ENCODE measurements at places on chromosomes 13 and 19.

- no peak for DNase-seq
These were observed 190.3 kb downstream of the SLITRK1 start for GRCh38 chr13:83691966-83692365.

GRCh38 chr13:48853728-48854102 is 122.0 kb upstream of the FNDC3A start:
- DNase-seq: no peak

- DNase-seq: peak; percentile 90
These were observed 10.5 kb upstream of the B3GNT3 start for GRCh38 chr19:17784201-17785008.

GRCh38 chr19:57434386-57435061 is 601 bp upstream of the ZNF749 start:
- no peak for DNase-seq

GRCh38 chr13:95258619-95259194 is 42.5 kb downstream of the ABCC4 start:
- DNase-seq: no peak

GRCh38 chr19:33476151-33476707 is 45.4 kb downstream of the PEPD start:
- no peak for DNase-seq

DNA sequence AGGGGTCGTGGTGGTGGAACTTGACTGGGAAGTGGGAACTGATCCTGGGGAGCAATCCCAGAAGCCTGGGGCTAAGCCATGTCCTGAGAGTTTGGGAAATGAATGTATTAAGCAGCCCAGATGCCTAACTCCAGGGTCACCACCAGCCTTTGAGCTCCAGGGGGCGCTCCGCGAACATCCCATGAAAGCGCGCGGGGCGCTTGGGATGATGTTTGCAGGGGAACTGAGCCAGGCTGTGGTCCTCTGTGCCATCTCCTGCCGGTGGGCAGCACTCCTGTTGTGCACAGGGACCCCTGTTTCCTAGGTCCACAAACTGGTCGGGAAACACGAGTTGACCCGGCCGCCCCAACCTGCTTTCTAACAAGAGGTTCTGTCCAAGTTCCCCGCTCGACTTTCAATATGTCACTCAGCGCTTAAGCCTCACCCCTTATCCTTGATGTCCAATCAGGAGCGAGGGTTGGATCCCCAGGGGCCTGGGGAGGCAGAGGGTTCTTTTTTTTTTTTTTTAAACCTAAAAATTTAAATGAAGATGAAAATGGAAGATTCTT is 14.4 kb downstream of the LEUTX start:
- DNase-seq: peak; percentile 88

DNA sequence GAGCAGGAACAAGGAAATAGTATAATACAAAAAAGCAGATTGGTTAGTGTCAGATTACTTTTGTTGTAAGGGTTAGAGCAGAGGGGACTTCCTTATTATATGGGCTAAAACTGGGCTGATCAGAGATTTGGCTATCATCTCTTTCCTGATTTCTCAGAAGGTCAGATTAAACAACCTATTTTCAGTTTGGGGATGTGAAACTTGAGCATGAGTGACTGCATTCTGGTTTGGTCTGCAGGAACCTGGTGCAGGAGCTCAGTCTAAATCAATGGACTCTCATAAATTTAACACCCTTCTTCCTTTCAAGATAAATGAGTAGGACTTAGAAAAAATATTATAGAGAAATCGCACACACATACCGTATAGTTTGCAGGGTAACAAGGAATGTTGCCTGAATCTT is 12.9 kb upstream of the RFXAP start:
- DNase-seq: no peak

- no peak for DNase-seq
These were observed 78.9 kb downstream of the RXFP2 start for GRCh38 chr13:31818236-31818635.

DNA sequence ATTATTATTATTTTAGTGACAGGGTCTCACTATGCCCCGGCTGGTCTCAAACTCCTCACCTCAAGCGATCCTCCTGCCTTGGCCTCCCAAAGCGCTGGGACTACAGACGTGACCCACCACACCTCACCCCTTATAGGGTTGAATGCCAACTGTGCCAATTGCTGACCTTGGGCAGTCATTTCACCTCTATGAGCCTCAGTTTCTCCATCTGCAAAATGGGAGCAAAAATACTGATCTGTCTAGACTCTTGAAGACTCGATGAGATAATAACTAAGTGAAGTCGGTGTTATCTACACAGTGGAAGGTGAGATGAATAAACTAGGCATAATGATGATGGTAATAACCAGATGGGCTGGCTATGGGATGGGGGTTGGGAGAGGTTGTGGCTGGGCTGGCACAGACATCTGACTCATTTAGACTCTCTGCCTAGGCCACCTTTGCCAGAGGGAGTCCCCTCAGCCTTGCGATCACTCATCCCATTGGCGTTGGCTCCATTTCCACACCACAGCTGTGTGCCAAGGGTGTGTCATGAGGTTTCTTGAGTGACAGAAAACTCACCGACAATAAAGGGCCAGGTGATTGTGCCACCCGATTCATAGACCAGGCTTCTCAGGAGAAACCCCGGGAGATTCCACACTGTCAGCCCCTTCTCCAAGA is at the start of gene CASP14:
TSS of gene CASP14 (plus strand) at position 596 of the 657 bp plus-strand sequence. CDS start 2,772 bp downstream, outside the sequence.
- no peak for DNase-seq

DNA sequence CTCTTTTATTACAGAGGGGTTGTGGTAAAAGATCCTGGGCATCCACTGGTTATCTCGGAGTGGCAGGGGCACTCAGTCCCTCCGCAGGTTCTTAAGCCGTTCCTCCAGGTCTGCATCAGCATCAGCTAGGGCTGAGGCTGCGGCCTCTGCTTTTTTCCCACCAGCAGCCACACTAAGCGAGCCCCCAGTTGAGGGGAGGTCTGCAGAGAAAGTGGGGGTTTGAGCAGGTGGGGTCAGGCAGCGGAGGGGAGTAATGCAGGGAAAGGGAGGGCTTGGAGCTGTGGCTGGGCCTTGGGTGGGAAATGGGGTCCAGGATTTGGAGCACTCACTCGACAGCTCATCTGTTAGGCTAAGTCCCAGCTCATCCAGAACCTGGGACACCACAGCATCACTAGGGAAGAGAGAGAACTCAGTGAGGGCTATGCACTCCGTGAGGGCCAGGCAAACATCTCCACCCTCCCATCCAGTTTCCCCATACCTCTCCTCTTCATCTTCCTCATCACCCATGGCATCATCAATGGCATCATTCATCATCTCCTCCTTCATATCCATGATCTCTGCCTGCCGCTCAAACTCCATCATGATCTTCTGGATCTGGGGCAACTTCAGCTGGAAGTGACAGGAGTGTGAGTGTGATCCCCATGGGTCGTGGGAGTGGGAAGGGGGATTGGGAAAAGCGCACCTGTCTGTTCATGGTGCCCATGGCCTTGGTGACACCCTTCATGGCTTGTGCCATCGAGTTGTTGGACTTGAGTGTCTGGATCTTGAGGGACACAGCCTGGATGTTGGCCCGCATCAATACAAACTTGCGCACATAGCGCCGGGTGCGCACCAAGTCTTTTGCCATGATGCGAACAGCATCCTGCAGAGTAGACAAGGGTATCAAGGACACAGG is 3.1 kb downstream of the CHMP2A start:
- no peak for DNase-seq

DNA sequence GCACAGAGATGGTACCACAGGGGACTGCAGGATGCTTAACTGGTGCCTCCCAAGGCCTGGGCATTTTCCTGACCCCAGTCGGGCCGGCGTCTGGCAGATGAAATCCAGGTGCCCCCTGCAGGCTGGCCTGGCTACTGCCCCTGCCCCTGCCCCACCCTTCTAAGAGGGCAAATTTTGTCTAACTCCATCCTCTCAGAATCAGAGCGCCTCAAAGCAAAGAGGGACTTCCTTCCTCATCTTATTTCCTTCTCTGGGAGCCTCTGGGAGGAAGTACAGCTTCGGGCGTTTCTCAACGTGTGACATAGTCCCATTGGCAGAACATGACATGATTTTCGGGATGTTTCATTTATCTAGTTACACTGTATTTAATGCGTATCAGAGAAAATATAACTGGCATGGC is 2.7 kb downstream of the PRKACA start:
- DNase-seq: peak; percentile 76

- DNase-seq: no peak
These were observed 488.8 kb upstream of the ATXN8OS start for GRCh38 chr13:69618838-69619237.

DNA sequence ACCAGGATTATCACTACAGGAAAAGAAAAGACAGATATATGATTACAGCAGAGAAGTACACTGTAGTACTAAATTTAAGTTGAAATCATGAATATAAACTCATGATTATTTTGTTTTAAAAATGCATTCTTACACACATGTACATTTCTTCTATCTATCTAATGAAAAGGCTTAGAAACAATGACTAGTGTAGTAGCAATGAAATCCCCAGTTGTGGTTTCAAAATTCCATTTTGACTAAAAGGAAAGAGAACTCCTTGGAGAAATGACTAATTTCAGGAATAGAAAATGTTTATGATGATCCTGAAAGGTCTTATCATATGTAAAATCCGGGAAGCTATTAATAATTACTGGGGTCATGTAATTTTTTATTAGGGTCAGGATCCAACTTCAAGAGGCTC is 195.0 kb upstream of the STARD13 start:
- DNase-seq: no peak

- peak; percentile 16 for DNase-seq
These were observed 63.4 kb downstream of the ACSBG2 start for GRCh38 chr19:6198896-6199239.

DNA sequence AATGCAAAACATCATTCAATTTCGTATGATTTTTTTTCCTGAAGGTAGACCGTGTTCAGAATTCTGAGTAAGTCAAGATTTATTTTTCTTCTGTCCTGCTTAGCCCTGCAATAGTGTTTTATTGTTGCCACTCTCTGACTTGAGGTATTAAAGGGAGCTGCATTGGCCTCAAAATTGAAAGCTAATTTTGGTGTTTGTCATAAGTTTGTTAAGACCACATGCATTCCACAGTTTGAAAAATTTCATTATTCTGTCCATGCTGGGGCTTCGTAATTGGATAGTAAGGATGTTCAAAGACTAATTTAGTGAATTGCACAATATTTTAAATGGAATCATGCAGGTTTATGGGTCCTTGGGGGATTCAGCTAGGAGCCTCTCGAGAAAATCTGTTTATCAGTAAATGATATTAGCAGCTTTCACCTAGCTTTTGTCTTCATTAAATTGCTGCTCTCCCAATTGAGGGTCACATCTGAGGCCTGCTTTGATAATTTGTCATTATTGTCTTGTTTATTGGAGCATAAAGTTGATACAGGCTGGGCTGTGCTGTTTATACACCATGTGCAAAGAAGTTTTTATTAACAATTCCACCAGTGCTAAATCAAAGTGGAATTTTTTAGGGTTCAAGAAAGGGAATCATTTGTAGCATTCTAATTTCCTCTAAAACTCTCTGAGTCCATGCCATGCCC is 339.8 kb upstream of the OBI1 start:
- DNase-seq: no peak

DNA sequence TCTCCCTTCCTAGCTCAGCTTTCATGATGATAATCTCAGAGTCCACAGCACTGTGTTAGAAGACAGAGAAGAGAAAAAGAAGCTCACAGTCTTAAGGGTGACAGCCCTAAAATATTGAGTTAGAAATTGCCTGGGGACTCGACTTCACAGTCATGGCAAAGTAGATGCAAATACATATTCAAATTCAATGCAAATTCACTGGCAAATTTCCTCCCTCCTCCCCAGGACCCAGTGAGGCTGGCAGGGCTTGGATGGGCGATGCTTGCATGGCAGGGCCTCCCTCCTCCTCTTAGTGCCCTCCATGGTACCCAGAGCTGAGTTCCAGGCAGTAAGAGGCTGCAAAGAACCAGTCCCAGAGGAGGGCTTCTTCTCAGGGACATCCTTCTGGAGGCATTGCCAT is 115.6 kb upstream of the UQCRFS1 start:
- no peak for DNase-seq

GRCh38 chr19:7442423-7442822 is 46.4 kb downstream of the PEX11G start:
- DNase-seq: no peak

GRCh38 chr19:4220188-4220587 is 9.1 kb upstream of the EBI3 start:
- no peak for DNase-seq

DNA sequence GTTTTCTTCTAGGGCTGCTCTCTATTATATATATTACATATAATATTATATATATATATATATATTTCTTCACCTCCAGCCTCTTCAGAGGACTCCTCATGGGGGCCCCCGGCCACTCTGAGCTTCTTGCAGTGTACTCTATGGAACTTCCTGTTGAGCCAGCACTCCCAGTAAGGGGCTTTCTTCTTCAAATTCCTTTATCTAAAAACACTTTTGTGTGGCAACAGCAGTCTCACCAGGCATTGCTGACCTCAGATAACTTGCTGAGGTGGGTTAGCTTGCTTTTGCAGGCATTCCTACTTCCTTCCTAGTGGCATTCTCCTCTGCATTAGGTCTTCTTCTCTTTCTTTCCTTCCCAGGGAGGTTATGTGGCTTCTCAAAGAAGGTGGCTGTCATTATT is 381.5 kb downstream of the MYO16 start:
- DNase-seq: no peak

GRCh38 chr13:110392510-110393240 is 85.6 kb downstream of the COL4A2 start:
- DNase-seq: no peak

- DNase-seq: peak; percentile 35
These were observed 5.0 kb downstream of the CBLC start for GRCh38 chr19:44782729-44783128.

DNA sequence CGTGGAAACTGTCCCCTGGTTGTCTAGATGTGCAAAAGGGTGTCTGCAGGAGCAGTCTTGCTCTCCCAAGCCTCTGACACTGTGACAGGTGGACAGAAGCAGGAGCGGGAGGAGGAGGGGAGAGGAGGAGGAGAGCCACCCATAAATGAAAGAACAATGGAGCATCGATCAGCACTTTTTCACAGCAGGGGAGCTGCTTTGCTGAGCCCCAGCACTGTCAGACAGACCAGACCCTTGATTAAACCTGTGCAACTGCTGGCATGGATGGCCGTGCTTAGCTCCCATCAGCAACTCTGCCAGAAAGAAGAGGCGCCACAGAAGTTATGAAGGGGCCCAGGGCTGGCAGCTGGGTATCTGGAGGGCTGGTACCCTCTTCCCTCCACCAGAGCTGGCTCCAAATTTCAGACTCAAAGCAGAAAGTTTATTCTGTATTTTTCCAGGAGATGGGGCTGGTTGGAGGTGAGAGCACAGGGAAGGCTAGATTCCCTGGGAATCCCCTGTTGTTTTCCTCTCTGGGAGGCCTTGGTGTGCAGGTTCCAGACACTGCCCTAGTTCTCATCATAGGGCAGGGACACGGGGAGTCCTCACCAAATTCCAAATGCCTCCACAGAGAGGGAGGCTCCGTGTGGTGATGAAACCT is 1192.2 kb downstream of the UQCRFS1 start:
- no peak for DNase-seq

DNA sequence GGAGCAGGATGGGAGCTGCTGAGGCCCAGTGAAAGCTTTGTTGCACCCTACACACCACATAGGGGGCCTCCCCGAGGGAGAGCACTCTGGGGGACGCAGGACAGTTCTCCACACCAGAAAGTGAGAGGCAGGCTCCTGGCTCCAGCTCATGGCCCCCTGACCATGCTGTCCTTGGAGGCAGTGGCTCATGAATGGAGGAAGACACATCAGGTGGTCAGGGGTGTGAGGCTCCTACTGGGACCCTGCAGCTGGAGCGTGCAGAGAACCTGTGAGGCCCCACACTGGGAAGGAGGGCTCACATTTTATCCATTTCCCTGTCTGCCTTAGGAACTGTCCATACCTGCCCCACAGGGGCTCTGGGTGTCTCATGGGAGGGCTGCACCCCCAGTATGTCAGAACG is 85.3 kb downstream of the ZNF536 start:
- DNase-seq: no peak

Data from hematopoietic multipotent progenitor cell treated with erythropoietin and hydrocortisone succinate and interleukin-3 and kit ligand, for 6 days (in vitro differentiated cells).